Colonic mucosa (tissue), 4 donors: ENCODE measurements at places on chromosomes 7 and 10.
A peak's percentile ranks its signal among the peaks of the same experiment; 100 is the strongest.

DNA sequence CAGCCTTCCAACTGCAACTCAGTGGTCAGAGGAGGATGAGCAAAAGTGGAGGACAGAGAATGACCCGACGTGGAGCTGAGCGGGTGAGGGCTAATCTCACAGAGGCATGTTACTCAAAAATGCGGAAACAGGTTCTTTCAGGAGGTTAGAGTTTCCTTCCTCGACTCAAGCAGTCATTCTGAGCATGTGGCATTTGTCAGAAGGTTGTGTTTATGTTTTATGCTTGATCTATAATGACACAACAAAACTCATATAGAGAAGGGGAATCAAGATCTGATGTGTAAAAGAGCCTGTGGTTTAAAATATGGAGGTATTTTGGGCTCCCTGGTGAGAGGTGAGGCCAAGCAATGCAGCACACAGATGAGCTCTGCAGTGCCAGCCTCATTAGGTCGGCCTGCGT is 311.4 kb downstream of the ADARB2 start:
- DNase-seq, result no peak

DNA sequence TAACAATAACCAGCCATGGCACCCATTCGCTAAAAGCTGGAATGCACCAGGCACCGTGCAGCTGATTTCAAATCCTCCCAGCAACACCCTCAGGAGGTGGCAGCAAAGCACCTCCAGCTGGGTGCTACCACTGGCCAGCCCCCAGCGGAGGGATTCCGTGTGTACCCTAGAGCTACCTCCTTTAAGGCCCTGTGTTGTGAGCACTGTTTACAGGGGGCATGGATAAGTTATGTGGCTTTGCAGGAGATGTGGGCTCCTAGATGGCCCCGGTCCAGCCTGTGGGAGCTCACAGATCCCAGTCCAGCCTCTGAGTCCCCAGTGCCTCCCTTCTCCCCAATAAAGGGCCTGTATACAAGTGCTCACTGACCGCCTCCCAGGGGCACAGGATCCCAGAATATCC is 27.1 kb downstream of the TNRC18 start:
- DNase-seq, result peak; percentile 49

DNA sequence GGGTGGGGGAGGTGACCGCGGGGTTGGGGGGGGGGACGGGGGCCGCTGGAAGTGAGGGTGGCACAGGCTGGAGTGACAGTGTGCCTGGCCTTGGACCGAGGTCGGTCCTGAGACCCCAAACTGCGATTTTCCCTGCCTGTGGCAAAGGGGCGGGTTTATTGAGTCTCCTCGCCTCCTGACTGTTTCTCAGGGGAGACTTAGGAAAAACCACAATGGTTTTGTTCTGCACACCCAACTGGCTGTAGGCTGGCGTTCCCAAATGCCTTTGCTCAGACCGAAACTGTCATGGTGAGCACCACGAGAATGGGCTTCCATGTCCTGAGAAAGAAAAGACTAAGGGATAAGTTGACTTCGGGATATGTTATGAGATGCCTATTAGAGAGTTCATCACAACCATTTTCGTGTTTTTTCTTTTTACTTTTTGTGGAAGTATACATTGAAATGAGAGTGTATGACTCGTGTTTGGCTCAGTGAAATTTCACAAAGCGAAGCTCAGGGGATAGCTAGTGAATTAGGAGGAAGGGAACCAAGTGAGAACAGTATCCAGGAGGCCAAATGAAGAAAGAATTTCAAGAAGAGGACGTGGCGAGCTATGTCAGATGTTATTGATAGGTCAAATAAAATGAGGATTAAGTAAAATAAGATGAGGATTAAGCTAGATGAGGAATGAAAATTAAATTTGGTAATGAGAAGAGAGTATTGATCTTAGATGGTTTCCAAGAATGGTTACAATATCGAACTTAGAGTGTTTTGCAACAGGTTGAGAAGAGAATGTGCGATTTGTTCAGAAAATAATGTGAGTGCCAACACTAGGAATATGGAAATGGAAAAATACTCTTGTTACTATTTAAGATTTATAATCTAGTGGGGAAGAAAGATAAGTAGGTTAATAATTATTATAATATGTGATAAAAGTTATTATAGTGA is 918 bp downstream of the NET1 start:
- DNase-seq, result no peak

DNA sequence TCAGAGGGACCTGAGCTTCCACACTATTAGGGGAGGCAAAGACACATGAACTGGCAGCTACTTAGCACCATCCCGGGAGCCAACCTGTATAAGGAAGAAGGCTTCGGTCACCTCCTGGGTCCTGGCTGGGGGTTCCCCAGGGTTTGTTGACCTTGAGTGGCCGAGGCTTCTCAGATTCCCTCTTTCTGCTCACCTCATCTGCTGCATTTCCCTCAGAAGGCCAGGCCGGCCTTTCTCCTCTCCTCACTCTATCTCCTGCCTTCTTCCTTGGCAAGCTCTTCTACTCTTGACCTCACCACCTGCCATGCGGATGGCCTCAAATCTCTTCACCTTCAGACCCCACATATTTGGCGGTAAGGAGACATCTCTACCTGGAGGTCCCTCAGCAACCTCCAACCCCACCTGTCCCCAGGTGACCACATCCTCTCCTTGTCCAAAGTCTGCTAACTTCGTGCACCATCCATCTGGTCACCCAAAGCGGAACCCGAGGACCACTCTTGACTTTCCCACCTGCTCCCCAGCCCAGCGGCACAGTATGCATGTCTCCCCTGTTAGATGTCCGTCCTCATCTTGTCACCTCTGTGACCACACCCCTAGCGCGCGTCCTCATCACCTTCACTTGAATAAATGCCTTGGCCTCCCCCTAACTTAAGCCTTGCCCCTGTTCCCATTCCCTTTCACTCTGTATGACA is 133.8 kb upstream of the UNC5B start:
- peak; percentile 6 for DNase-seq

- DNase-seq, result no peak
These were observed 126.3 kb upstream of the KIF5B start for GRCh38 chr10:32182476-32182875.

- DNase-seq, result no peak
These were observed 186.4 kb downstream of the KIF20B start for GRCh38 chr10:89887830-89888229.
